ENCODE measurements at places on chromosomes 11 and 22.

DNA sequence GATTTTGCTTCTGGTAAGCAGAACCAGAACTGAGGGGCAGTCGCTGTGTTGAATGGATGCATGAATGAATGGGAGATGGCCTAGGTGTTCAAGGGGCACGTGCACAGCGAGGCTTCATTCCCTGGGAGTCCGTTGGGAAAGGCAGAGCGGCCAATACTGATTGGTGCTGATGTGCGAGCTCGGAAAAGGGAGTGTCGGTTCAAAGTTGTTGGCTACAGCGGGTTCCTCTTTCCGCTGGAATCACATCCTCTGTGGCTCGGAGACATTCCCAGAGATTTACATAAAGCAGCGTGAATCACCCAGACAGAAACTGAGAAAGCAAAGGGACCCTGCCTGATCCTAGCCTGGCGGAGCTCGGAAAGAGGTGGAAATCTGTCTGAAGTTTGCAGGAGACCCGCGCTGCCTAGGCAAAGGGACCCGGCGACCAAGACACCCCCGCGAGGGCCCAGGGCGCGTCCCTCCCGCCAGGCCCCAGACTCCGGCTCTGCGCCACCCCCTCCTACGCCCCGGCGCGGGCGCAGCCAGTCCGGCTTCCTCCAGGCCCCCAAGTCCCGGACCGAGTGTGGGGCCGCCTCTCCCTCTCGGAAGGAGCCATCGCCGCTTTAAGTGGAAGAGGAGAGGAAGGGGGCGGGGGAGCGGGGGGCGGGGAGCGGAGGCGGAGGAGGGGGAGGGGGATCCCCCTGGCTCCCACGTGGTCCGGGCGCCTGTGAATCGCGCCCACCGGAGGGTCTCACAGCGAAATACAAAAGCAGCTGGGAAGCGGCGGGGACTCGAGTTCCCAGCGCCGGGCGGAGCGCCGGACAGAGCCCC, at the start of gene FJX1:
Gene FJX1, plus strand, starts transcription at position 774 of the 810 bp plus-strand sequence. CDS start 177 bp downstream, outside the sequence.
- DNase-seq = no peak

- no peak for DNase-seq
These were observed 457 bp downstream of the RNF141 start for GRCh38 chr11:10540546-10540914.

DNA sequence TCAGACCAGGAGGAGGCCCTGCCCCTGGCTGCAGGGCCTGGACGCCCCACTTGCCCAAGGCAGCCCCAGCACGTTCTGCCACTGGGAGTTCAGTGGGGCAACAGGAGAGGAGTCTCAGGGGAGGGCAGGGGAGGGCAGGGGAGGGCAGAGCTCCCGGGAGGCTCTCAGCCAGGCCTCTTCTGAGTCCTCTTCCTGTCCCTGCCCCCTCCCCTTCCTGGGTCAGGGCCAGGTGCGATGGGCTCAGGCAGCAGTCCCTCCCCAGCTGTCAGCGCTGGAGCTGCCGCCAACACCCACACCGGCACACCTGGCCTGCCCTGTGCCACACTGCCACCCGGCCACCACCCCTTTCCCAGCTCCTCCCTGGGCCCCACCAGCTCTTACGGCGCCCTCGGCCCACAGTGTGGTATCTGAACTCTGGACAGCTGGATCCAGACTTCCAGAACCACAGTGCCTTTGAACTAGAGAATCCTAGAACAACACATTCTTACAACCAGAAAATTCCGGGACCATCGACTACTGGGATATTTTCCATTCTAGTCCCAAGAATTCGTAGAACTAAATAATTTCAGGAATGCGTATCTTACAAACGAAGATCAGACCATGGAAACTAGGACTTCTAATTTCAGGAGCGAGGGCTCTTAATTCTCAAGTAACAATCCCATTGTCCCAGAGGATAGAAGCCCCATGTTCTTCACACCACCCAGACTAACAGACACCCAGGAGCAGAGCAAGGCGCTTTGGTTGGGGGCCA, 21.8 kb downstream of the RPL3 start:
- DNase-seq = no peak

- DNase-seq = no peak
These were observed 328.1 kb upstream of the SYN3 start for GRCh38 chr22:33386270-33386669.

DNA sequence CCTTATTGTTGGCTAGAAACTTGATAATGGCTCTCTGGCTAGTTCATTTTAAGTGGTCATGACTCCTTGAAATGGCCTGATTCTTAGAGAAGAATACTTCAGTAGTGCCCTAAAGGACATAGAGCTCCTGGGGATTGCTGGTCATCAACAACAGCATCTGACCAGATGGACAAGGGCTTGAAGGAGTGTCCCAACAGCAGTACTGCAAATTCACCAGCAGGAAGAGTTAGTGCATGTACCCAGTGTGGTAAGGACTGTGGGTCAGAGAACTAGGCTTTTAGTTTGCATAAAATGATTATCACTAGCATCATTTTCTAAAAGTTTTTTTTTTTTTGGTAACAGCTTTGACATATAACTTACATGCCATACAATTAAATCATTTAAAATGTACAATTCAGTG, 39.5 kb upstream of the CUL5 start:
- no peak for DNase-seq

GRCh38 chr22:39240831-39241793, 3.7 kb downstream of the PDGFB start:
- no peak for DNase-seq

- DNase-seq = no peak
These were observed 7.5 kb downstream of the DPAGT1 start for GRCh38 chr11:119093942-119094815.

DNA sequence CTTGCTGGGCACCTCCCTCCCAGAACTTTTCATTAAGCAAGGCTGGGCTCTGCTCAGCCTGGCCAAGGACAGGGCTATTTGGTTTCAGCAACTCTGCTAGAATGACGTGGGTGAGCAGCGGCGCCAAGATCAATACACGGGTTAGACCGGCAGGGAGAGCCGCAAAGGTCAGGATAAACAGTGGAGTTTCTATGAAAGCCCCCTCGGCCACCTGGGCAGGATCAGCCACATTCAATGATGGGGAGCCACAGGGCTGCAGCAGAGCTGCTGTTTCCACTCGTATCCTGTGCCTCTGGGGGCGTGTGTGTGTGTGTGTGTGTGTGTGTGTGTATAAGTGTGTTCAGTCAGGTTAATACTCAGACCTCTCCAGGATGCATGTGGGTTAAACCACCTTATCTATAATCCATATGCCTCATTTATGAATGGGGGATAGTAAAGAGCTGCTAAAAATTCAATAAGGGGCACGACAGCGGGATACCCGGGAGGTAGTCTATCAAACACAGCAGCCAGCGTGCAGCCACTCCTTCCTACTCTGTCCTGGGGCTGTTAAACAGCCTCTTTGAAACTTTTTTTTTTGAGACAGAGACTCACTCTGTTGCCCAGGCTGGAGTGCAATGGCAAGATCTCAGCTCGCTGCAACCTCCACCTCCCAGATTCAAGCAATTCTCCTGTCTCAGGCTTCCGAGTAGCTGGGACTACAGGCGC, 34.8 kb downstream of the MYH9 start:
- DNase-seq = no peak

DNA sequence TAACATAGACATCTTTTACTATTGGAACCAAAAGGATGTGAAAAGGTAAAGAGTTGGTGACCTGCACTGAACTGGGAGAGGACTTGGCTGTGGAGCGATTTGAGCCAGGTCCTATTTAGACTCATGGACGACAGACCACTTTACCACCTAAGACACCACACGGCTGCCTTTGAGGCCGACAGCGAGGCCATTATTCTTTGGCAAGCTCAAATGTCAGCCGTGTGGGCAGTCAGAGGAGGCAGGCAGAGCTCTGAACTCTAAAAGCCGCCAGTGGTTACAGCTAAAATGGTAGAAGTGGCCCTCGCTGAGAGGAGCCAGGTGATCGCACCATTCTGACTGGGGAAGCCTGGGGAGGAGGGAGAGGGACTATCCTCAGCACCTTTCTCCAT, 50.5 kb downstream of the SCUBE1 start:
- no peak for DNase-seq
